ENCODE measurements at places on chromosomes 11 and 22. TPM values are rescaled to one million over a fixed set of nuclear protein-coding genes. Genes with fewer than 3 reads are reported as not detected.

SPI1 gene
- total RNA-seq, result not detected

ESAM gene
- total RNA-seq, result under 0.01 TPM

KBTBD4 gene
- total RNA-seq, result 21.7 TPM

MIAT gene
- 0.37 TPM for total RNA-seq

DDB1 gene
- total RNA-seq, result 273 TPM

ADORA2A gene
- total RNA-seq, result 4.1 TPM

FIBIN gene
- total RNA-seq, result 12.5 TPM

SLC37A2 gene
- 3.1 TPM for total RNA-seq

TOB2 gene
- 28.7 TPM for total RNA-seq

TRPM5 gene
- total RNA-seq, result not detected

SCO2 gene
- total RNA-seq, result 2.7 TPM

PDGFB gene
- not detected for total RNA-seq

RTCB gene
- total RNA-seq, result 86.2 TPM

RIMBP3C gene
- total RNA-seq, result 0.39 TPM

CALCA gene
- total RNA-seq, result not detected

MMP13 gene
- total RNA-seq, result not detected

ST14 gene
- under 0.01 TPM for total RNA-seq

ADAMTS8 gene
- 5.3 TPM for total RNA-seq

LRRC55 gene
- not detected for total RNA-seq

WNT7B gene
- total RNA-seq, result not detected

OR51A4 gene
- total RNA-seq, result not detected

KCNK4 gene
- total RNA-seq, result not detected

APOBEC3B gene
- total RNA-seq, result 3.9 TPM

IFITM10 gene
- total RNA-seq, result 0.73 TPM

ELMOD1 gene
- total RNA-seq, result under 0.01 TPM

PTS gene
- total RNA-seq, result 28.9 TPM

SLC22A6 gene
- not detected for total RNA-seq

OR10A3 gene
- under 0.01 TPM for total RNA-seq

TXNRD2 gene
- total RNA-seq, result 20.9 TPM

CDC42EP1 gene
- 26.5 TPM for total RNA-seq

SMTNL1 gene
- not detected for total RNA-seq

FDXACB1 gene
- total RNA-seq, result 2.6 TPM

TRIM49 gene
- not detected for total RNA-seq

IGSF22 gene
- total RNA-seq, result under 0.01 TPM

BAIAP2L2 gene
- total RNA-seq, result 4.1 TPM

CCDC87 gene
- total RNA-seq, result 0.37 TPM

NELL1 gene
- not detected for total RNA-seq

PHETA2 gene
- 10.7 TPM for total RNA-seq

TENM4 gene
- total RNA-seq, result 5.9 TPM

LARGE1 gene
- total RNA-seq, result 12.1 TPM

EXT2 gene
- 104 TPM for total RNA-seq

DDX25 gene
- total RNA-seq, result not detected

MS4A3 gene
- total RNA-seq, result not detected

ANO5 gene
- total RNA-seq, result not detected

PLAAT5 gene
- under 0.01 TPM for total RNA-seq

MRGPRX4 gene
- not detected for total RNA-seq

GGTLC3 gene
- total RNA-seq, result not detected

MOGAT2 gene
- total RNA-seq, result not detected

All from subcutaneous preadipocyte (primary cell).